NCI-H1417 treated with DMSO at 0.1 percent for 48 hours (cell line): ENCODE measurements at places on chromosomes 2 and 18.

- no peak for DNase-seq
These were observed 51.3 kb downstream of the TMEM163 start for GRCh38 chr2:134667541-134667940.

DNA sequence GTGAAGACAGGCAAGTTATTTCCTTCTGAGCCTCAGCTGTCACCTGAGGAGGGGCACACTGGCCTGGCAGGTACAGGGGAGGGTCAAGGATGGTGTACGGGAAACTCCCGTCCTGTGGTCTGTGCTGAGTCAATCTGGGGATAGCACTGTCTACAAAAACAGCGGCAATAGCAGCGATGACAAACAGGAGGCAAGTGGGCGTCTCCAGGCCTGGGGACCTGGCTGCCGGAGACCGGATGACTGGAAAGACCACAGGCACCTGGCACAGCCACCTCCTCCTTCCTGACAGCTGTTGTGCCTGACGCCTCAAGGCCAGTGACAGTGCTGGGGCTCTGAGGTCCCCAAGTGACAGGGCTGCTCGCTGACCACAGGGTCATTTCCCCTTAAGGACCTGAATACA is 202.1 kb upstream of the HS6ST1 start:
- DNase-seq, result no peak

DNA sequence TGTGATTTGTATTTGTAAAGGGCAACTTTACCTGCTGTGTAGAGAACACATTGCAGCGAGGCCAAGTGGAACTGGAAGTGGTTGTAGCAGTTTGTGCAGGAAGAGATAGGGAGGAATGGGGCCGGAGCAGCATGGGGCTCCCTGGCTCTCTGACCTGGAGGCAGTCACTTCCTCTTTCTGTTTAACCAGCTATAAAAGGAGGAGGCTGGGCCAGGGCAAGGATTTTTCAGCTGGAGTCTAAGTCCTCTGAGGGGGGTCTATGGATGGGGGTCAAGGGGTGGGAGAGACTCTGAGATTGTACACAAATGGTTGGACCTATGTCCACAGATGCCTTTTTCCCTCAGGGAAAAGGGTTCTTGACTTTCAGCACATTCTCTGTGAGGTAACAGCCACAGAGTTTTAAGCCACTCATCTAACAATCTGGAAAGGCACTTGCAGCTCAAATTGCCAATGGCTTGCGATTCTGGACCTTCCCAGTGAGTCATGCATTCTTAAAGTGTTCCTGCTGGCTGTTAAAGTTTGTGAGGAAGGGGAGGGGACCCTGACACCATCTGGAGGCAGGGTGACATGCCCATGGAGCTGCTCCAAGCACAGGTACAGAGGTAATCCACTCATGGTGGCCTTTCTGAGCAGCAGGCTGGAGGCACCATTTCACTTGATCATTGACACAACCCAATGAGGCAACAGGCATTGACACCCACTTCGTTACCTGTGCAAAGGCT is 347.0 kb downstream of the CYRIA start:
- no peak for DNase-seq

DNA sequence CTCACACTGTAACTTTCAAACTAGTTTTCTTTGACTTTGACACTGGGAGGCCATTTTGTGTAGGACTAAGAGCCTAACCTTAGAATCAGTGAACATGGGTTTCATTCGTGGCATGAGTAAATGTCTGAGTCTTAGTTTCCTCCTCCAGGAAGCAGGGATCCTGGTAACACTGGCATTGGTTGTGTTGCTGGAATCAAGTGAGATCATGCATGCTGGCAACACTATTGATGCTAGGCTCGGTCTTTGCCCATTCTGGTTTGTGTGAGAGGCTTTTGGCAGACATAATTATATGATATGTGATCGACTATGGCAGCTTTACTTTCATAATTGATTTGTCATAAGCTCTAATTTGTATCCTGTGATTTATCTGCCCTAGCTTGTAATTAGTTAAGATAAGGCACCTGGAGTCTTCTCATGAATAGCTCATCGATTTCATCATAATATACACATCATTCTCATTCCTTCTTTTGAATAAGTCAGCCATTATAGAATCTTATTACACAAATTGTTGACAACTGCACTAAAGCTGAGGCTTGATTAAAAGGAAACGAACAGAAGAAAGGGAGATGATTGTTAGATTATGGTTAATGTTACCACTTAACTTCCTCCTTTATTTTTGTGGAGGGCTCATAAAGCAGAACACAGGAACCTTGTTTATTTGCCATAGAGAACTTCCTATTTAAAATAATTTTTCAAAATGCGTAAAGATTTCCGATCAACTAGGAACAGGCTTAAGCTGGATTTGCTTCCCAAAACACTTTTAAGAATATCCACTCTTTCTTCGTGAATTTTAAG is 12.6 kb downstream of the PPP1R1C start:
- DNase-seq, result peak; percentile 90

- no peak for DNase-seq
These were observed 69.9 kb downstream of the COA5 start for GRCh38 chr2:98538280-98539041.

DNA sequence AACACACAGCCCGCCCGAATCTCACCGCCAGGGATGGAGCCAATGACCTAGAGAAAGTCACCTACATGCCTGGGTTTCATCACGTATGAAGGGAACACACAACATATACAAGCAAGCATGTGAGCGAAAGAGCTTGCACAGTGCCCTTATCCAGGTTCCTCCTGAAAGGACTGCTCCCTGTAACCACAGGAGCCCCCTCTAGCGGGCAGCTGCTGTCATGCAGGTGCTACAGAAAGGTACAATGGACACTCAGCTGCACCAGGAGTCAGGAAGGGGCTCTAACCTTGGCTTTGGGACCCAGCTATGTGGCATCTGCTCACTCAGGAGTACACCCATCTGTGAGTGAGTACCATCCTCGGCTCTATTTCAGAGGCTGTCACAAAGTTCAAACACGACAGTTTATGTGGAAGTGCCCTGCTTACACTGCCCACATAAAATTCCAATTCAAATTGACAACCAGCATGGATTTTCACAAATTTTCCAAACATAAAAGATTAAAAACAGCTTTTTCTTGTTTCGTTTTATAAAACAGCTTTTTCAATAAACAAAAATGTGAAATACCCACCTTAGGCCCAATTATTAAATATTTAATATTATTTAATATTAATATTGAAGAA is 3.5 kb downstream of the NDUFA10 start:
- DNase-seq, result no peak

DNA sequence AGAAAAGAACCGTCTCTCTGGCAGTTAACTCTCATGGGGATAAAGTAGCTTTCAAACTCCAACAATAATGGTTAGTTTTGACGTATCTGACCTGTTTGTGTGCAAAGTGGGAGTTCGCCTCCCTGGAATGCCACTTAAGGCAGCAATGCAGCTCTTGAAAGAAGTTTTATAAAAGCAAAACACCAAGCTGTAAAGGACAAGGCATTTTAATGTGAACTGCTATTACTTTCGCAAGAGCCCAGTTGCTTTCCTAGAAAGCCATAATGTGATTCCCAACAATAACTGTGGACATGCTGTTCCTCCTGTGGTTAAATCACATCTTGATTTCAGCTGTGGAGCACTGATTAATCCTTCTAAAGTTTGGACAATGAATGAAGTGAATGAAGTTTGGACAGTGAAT is 303.7 kb downstream of the PTPRM start:
- DNase-seq, result no peak

DNA sequence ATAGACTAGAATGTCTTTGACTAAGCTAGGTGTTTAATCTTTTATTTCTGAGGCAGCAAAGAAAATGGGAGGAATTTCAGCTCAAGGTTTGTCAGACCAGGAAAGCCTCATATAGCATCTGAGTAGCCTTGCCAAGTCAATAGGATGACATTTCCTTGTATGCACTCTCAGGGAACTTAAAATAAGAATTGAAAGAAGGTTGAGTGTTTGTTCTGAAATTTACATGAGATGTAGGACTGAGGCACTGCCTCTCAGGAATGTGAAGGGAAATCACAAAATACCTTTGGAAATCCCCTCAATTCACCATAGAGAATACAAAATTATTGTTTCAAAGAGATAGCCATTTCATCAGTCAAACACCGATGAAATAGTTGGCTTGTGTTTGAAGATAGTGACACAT is 392.0 kb upstream of the NRP2 start:
- no peak for DNase-seq
